ENCODE measurements at places on chromosomes 1 and 21. TPM values are rescaled to one million over a fixed set of nuclear protein-coding genes. Genes with fewer than 3 reads are reported as not detected.

The LIN28A gene
- not detected for total RNA-seq

The OR2L3 gene
- not detected for total RNA-seq

The TNNT2 gene
- total RNA-seq = not detected

The VWA1 gene
- 1.6 TPM for total RNA-seq

The TSSK3 gene
- total RNA-seq = not detected

The SPRR5 gene
- not detected for total RNA-seq

Measured in epithelial cell of umbilical artery (primary cell).